ENCODE measurements at places on chromosomes 2 and 18.

- DNase-seq, result no peak
These were observed 141.4 kb downstream of the VAPA start for GRCh38 chr18:10055125-10055750.

- DNase-seq, result peak; percentile 27
These were observed 1.0 kb downstream of the RTN4 start for GRCh38 chr2:55049043-55049820.

DNA sequence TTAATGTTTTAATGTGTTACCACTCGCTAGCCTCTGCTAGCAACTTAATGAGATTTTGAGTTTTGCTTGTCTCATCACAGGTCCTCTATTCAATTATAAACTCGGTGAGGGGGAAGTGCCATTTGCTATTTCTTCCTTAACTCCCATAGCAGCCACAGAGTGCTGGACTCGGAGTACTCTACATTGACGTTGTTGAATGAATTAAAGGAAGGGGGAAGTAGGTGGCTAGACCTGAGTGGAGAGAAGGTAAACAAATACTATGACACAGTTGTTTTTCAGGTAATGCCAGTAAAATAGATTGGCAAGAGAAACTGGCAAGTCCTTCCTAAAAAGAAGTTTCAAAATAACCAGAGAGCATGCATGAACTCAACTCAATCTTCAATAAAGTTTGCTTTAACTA is 339.3 kb downstream of the HRH4 start:
- DNase-seq, result no peak

DNA sequence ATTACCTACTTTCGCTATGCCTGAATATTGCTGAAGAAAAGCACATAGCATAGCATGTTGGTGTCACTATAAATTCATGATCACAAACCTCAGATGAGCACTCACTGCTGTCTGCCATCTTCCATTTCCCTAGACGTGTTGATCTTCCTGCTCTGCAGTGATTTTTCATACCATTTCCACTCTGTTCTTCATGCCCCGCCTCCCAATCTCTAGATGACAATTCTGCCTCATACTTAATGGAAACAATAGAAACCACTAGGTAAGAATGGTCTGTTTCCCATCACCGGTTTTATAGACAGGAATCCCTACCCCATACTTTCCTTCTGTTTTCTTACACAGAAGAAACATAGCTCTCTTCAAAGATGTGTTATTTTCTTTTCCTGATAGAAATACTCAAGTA is 63.8 kb downstream of the PIK3C3 start:
- DNase-seq, result no peak

DNA sequence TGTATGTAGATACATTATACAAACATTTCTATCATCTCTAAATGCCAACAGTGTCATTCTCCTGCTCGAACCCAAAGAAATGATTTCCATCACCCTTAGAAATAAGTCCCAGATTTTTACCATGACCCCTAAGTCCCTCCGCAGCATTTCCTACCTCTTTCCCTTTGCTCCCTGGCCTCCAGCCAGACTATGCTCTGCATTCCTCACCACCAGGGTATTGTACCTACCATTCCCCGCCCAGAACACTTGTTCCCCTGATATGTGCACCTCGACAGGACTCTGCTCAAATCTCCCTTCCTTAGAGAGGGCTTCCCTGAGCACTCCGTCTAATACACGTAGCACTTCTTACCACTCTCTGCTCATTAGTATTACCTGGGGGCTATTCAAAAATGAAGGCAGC is 630.2 kb downstream of the ARHGAP15 start:
- no peak for DNase-seq

GRCh38 chr2:25720575-25720974 is 47.2 kb upstream of the DTNB start:
- no peak for DNase-seq

DNA sequence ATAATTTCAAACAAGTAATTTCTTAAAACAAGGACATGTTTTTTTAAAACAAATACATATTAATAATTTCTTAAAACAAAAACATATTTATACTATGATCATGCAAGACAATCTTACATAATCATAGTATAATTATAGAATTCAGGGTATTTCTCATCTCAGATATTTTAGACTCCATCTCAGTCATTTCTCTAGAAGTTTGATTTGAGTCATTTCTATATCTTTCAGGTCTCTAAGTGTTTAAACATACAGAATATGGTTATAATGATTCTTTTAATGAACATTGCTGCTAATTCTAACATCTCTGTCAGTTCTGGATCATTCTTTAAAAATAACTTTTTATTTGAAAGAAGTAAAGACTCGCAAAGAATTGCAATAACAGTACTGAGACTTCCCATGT is 154.2 kb upstream of the KYNU start:
- no peak for DNase-seq

DNA sequence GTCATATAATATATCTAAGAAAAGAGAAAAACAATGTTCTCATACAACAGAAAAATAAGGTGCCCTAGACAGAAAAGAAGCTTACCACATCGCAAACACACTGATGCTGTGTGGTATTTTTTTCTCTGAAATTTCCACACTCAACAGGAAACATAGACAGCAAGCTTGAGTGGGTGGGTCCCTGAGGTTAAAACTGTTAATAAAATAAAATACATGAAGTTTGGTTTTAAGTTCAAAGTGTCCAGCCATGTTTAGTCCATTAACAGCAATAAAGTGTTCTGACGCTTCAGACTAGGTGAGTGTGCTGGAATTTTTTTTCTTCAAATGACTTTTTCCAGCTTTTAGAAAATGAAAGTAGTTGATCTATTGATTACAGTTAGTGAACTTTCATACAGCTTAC is 83.3 kb upstream of the EPB41L5 start:
- no peak for DNase-seq

GRCh38 chr18:45373286-45373880 is 241.9 kb upstream of the SLC14A2 start:
- DNase-seq, result no peak

DNA sequence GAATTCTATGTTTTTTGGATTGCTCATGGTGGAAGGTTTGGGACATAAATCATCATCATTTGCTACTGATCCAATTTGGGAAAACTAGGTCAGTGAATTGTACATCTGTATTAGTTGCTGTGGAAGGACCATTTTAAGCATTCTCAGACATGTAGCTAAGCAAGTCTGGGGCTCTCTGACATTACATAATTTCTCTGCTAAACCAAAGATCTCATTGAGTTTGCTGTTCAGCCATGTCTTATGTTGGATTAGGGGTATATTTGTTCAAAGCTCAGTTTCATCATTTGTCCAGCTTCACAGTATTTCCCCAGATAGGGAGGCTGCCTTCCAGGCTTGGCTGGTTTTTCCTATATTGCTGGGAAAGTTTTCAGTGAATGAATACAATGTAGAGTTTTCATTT is 399.7 kb downstream of the MTX2 start:
- no peak for DNase-seq

DNA sequence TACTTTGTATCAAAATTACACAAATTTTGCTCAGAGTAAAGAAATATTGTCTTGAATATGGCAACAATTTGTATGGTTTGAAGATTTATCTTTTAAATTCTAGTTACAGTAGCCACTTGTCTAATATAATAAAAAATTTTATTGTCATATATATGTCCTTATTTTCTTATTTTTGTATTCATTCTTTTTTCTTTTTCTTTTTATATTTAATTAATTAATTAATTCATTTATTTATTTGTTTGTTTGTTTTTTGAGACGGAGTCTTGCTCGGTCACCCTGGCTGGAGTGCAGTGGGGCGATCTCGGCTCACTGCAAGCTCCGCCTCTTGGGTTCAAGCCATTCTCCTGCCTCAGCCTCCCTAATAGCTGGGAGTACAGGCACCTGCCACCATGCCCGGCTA is 3.7 kb upstream of the CDH19 start:
- no peak for DNase-seq

DNA sequence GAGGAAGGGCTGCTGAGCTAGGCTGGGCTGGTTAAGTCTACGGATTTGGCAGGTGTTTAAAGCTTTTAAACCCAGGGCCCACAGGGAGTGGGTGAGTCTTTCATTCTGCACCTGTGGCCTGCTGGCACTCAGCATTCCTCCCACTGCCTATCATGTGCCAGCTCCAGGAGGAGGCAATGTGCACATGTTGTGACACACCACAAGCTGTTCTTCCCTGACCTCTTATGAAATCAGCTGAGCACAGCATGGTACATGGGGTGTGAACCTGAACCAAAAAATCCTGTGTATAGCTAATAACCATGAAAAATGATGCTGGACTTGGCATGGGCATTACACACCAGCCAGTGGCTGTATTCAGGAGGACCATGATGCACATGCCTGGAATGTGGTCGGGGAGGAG is 297.9 kb upstream of the MMADHC start:
- DNase-seq, result no peak

GRCh38 chr2:148578493-148578884 is 66.1 kb upstream of the EPC2 start:
- DNase-seq, result no peak

GRCh38 chr2:73870084-73870483 is 22.7 kb upstream of the ACTG2 start:
- DNase-seq, result no peak

- no peak for DNase-seq
These were observed 20.1 kb downstream of the TMEM177 start for GRCh38 chr2:119699016-119699606.

- DNase-seq, result no peak
These were observed 487.9 kb downstream of the STK39 start for GRCh38 chr2:167759531-167759930.

DNA sequence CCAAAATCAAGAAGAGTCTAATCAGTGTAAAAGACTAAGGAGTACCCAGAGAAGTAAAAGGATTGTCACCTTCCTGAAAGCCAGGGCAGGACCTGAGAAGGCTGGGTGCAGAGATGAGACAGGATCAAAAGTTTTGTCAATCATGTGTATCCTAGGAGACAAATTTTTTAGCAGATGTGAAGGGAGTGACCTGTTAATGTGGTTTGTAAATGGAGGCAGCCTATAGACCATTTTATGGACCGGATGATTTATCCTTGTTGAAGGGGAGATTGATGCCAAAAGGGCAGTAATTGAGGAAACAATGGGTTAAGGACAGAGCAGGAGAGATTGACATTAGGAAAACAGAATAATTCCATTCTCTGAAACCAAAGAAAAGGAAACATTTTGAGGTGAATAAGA is 813 bp downstream of the NDC80 start:
- no peak for DNase-seq

Data from T1000 (cell line).